ENCODE measurements at places on chromosomes 3 and 15. TPM values are rescaled to one million over a fixed set of nuclear protein-coding genes. Genes with fewer than 3 reads are reported as not detected.

DNA sequence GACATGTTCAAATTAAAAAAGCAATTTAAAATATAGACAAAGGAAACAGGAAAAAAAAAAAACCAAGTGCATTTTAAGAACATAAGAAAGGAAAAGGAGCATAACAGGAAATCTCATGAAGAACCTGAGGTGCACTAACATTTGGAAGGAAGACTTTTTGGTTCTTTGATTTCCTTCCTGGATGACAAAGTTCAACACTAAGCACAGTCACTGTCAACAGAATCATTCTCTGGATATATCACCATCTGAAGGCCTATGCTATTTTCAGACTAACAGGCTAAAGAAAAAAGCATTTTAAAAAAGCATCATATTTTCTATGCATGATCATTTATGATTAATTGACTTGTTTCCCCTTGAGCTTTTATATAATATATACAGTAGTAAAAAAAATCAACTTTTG, 349.6 kb downstream of the PLCL2 start:
- no peak for DNase-seq

DNA sequence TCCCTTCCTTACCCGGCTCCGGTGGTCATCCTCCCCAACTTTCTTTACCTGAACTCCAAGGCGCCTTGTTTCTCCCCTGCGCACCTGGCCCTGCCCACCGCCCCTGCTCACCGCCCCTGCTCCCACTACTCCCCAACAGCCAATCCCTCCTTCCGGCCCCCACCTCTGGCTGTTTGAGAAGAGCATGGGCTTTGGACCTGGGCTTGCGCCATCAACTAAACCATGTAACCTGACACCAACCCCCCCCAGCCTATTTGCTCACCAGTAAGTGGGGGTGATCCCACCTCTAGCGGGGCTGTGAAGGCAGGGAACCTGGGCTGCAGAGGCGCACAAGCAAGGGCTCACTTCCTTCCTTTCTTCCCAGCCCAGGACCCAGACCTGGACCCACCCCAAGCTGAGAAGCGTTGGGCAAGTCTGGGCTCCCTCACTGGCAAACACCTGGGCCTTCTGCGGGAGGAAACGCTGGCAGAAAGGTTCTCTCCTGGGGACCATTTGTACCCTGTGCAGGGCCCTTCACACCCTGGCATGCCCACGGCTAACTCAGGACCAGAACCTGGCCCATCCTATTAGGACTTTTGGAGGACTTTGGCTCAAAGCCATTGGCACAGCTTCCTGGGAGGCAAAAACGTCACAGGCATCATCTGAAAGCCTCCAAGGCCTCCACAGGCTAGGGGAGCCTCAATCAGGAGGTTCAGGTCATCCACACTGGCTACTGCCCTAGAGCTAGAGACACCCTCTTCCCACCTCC, at the start of gene PLXNB1:
Gene PLXNB1, minus strand, starts transcription at position 127 of the 748 bp plus-strand sequence. CDS start 5,475 bp downstream, outside the sequence.
- no peak for DNase-seq

- DNase-seq = no peak
These were observed 26.6 kb downstream of the CSTA start for GRCh38 chr3:122351612-122352011.

Gene CPLX3
- polyA plus RNA-seq = not detected

GRCh38 chr3:177150218-177150916, 46.9 kb downstream of the TBL1XR1 start:
- no peak for DNase-seq

GRCh38 chr3:67296039-67296892, 298.2 kb downstream of the KBTBD8 start:
- DNase-seq = no peak

DNA sequence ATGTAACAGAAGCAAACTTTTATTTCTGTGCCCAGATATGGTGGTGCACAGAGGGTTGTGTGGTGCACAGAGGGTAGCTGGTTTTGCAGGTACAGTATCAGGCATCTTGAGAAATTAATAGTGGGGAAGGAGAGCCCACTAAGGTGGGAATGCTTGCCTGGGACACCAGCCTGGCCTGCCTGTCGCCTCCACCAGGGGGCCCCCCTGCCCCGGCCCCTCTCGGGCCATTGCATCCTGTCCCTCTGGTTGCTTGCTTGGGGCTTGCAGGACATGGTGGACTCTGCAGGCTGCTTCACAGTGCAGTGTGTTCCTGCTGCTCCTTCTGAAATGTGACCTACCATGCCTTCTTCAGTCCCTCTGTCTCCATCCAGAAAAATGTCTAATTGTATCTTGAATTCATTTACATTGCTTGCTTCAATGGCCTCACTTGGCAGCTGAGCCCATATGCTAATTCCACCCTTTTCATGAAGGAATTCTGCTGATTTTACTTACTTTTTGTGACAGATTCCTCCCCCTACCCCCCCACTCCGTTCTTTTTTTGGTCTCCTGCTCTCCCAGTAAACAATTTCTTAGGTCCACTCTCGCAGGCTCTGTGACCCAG, 73.6 kb downstream of the EEFSEC start:
- no peak for DNase-seq

DNA sequence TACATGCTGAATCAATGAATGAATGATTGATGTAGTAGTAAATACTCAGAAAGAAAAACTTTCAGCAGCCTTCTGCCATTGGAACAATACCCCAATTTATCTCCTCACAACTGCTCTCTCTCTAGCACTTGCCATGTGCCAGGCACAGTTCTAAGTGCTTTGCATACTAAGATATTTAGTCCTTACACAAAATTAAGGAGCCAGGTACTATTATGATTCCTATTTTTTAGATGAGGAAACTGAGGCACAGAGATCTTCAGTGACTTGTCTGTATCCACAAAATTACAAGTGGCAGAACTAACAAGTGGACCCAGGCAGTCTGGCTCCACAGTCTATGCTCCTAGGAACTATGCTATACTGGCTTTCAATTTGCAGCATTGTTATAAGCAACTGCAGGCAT, 279.2 kb downstream of the LSAMP start:
- no peak for DNase-seq

DNA sequence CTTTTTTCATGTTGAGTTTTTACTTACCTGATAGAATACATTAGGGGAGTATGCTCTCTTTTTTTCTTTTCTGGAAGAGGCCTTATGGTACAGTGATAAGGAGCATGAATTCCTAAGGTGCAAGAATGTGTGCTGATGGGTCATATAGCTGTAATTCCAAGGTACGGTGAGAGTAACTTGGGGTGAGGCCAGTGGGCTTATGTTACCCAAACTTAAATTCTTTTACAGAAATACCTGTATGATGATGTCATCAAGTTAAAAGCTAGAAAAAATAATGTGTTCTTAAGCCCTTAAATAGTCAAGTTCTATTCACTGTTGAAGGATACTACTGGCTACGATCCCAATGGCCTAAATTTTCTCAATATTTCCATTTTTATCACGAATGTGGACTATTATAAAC, 111.2 kb downstream of the GMPS start:
- DNase-seq = no peak

- DNase-seq = no peak
These were observed 10.1 kb downstream of the MCM2 start for GRCh38 chr3:127608362-127608718.

GRCh38 chr3:60555686-60556354, 695.4 kb downstream of the FHIT start:
- no peak for DNase-seq

Data from naive thymus-derived CD8-positive, alpha-beta T cell (primary cell).